ENCODE measurements at places on chromosomes 13 and 19.
A peak's percentile ranks its signal among the peaks of the same experiment; 100 is the strongest.

DNA sequence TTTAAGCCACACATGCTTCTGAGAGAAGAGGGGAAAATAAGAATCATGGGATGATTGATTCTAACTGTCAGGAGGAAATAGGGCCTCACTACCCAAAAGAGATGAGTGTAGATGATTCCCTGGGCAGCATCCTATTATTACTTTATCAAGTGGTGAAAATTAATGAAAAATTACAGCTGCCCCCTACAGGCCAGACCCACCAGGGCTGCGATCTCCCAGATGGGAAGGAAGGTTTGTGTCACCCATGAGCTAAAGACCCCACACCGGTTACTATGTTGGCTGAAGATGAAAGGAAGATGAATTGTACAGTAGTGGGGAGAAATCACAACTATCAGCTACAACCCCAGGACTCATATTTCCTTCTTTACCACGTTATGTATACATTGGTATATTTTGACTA is 49.5 kb downstream of the RFC3 start:
- DNase-seq, result no peak

DNA sequence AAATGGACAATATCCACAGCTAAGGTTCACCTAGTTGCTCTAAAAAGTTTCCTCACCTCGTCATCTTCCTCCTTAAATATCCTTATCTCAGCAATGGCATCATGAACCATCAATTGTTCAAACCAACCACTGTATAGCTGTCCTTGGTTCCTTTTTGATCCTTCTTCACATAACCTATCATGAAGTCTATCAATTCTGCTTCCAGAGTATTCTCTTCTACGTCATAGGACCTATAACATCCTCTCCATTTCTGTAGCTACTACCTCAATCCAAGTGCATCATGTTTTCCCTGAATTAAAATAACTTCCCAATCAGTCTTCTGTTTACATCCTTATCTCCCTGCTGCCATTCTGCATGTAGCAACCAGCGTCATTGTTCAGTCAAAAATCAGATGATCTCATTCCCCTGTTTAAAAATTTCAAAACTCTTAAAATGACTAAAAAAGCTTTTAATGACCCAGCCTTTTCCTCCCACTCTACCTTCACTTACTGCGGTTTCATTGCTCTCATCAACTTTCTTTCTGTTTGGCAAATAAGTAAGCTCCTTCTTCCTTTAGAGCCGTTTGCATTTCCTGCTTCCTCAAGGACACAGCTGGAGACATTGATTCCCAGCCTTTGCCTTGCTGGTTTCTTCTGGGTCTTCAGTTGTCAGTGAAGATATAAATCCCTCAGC is 223.9 kb upstream of the MIR17HG start:
- no peak for DNase-seq

GRCh38 chr13:23992781-23993679 is 95.7 kb upstream of the C1QTNF9B start:
- DNase-seq, result no peak

DNA sequence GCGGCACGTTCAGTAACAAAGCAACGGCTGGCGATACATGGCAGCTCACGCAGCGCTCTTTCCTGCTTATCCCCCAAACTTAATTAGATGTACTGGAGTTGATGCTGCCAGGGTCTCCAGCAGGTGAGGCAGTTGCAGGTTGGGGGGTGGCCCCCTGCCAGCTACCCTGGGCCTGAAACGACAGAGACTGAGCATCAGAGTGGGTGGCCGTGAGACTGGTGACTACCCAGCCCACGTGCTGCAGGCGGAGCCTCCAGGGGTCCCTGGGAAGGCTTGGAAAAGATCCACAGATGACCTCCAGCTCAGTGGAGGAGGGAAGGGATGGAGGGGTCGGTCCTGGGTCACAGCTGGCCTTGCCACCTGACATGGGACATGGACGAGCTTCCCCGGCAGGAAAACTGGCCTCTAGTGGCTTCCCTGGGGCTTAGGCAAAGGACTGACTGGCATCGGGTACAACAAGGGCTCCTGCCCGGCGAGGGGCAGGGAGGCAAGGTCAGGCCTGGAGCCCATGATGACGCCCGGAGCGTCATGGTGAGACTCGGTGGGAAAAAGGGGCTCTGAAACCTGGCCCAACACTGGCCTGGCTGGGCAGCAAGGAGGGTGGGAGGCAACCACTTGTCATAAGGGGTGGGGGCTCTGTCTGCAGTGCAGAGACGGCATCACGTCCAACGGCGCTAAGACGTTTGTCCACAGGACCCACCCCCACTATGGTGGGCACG is 24.0 kb downstream of the CILP2 start:
- no peak for DNase-seq

DNA sequence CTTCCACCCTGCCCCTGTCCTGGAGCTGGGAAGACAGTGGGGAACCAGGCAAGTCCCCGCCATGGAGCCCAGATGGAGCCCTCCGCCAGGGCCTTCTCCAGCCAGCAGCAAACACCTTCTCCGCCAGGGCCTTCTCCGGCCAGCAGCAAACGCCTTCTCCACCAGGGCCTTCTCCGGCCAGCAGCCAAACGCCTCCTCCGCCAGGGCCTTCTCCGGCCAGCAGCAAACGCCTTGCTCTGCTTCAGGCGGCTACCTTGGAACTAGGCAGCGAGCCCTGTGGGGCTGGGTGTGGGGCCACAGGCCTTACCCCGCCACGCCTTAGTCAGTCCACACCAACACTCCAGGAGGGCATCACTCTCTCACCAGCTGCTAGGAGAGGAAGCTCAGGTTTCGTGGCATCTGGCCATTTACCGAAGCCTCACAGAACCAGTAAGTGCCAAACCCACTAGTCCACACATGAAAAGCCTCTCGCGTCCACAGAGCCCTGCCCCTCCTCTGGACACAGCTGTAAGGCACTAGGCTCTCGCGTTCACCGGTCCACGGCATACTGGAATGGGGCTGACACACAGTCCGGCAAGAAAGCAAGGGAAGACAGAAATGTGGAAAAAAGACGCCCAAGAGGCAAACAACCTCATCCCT is 41.0 kb downstream of the MLLT1 start:
- DNase-seq, result no peak

DNA sequence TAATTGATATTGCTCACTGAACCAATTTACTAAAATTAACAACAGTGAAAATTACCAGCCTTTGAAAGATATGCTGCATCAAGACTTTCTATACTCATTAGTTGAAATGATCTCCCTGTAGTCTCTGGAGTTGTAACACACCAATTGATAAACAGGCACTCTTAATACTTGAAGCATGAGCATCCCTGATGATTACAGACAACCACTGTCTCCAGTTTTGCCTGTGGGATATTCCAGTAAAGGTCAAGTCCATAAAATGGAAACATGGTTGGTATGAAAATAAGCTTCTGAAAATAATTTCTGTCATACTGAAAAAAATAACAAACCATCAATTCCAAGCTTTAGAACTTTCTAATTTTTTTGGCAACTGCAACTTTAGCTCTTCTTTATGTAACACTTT is 405.8 kb downstream of the SPRY2 start:
- DNase-seq, result no peak

DNA sequence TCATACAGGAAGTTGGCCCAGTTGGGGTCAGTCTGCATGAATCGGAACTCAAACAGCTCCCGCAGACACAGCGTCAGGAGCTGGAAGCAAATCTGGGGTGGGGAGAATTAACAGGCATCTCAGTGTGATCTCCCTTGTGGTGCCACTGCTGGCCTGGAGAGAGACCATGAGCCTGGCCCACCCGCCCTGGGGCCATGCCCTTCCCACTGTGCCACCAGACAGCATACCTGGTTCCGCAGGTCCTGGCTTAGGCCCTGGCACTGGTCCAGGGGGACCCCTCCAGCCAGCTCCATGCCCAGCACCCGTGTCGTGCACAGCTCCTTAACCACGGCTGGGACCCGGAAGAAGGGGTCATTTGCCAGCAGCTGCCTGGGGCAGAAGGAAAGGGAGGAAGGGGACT is 9.6 kb upstream of the NUMBL start:
- DNase-seq, result no peak

GRCh38 chr13:53422415-53422814 is 393.8 kb downstream of the OLFM4 start:
- no peak for DNase-seq

GRCh38 chr19:13007292-13008045 is 12.2 kb downstream of the NFIX start:
- DNase-seq, result no peak

DNA sequence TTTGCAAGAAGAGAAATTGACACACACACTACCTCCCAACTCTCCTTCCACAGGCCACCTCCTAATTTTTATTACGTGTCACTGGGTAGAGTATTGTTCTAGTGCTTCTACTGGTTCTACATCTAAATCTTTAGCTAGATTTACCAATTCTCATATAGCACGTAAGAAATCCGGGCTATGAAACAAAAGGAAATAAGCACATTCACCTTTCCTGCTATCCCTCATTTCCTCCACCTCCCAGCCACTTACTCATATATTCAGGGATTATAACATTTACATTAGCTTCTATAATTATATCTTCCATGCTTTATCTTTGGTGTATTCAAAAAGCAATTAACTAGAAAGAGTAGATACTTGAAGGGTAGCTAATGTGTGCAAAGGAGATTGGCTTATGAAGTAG is 39.7 kb downstream of the USP12 start:
- DNase-seq, result no peak

DNA sequence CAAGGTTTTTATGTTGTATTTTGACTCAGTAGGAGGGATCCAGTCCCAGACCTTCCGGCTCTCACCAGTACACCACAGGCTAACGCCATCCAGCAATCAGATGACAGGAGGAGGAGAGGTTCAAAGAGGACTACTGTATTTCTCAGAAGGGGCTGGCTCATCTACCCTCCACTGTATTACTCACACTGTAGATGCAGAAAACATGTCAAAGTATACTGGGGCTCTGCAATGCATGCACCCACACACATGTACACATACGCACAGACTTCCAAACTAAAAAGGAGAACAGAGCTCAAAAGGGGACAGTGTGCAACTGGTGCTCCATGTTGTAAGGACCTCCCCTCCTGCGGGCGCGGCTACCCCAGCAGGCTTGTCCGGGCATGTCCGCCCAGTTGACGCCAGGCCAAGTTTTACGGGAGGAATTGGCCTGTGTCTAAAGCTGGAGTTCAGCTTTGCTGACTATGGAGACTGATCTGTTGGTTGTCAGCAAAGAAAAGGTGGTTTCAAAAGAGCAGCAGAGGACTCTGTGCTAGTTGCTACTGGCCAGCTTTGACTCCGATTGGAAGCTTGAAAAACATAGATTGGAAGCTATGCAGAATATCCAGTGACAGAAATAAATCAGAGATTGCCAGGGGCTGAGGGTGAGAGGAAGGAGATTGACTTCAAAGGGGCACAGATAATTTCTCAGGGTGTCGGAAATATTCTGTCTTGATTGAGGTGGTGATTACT is 314.2 kb downstream of the DLEU7 start:
- peak; percentile 44 for DNase-seq
